ENCODE measurements at places on chromosomes 13 and 19.
A peak's percentile ranks its signal among the peaks of the same experiment; 100 is the strongest.

- no peak for DNase-seq
These were observed 309.2 kb downstream of the FGF9 start for GRCh38 chr13:21980049-21980448.

DNA sequence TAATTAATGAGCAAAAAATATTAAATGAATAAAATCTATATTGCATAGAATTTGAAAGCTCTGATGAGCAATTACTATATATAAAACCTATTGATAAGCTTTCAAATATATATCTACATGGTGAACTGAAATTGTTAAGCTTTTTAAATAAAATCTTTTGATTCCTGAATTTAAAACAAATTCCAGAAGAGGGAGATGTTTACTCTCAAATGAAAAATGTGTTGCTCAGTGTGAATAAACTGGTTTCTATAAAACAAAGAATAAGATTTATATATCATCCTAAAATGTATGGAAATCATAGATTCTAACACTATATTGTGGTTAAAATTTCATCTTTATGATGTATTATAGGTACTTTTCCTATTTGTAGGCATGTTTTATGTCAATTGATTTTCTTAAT is 171.5 kb upstream of the SLITRK6 start:
- no peak for DNase-seq

DNA sequence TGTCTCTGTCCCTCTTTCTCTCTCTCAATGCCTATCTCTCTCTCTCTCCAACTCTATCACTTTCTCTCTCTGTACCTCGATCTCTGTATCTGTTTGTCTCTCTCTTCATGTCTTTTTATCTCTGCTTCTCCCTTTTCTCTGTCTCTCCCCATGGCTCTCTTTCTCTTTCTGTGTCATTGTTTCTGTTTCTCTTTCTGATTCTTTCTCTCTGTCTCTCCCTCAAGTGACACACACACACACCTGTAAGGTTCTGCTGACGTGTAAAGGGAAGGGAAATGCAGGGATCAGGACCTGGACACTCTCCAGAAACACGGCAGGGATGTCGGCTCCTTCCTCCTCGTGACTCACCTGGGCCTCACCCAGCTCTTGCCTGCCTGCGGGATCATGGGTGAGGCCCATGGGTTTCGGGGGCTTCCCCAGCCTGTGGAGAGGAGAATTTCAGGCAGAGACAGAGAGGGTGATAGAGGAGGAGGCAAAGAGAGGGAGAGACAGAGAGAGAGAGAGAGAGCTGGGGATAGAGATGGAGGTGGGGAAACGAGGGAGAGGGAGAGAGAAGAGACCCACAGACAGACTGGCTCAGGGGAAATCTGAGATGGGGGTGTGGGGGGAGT is 5.4 kb upstream of the PLAUR start:
- DNase-seq, result peak; percentile 63

DNA sequence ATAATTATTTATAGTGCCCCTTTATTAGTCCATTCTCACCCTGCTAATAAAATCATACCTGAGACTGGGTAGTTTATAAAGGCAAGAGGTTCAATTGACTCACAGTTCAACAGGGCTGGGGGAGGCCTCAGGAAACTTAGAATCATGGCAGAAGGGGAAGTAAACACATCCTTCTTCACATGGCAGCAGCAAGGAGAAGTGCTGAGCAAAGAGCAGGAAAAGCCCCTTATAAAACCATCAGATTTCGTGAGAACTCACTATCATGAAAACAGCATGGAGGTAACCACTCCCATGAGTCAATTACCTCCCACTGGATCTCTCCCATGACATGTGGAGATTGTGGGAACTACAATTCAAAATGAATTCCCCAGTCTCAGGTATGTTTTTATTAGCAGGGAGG is 89.9 kb upstream of the STARD13 start:
- DNase-seq, result no peak

- DNase-seq, result peak; percentile 58
These were observed 4.8 kb downstream of the MEGF8 start for GRCh38 chr19:42330241-42330711.

DNA sequence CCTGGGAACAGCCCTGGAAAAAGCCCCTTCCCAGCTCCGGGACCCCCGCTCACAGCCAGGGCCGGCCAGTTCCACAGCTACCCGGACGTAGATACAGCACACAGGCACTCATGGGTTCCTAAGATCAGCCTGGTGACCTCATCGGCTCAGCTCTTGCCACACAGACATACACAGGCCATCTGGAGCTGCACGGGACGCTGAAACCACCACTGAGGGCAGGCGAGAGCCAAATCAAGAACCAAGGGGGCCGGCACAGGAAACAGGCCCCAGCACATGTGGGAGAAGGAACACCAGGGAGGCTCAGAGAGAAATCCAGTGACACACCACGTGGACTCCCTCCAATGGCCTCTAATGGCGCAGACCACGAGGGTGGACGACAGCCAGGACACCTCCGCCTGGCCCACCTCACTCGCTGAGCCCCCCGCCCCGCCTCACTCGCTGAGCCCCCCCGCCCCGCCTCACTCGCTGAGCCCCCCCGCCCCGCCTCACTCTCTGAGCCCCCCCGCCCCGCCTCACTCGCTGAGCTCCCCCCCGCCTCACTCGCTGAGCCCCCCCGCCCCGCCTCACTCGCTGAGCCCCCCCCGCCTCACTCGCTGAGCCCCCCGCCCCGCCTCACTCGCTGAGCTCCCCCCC is 69.7 kb upstream of the C13orf46 start:
- peak; percentile 85 for DNase-seq

GRCh38 chr13:22936228-22936627 is 244.6 kb upstream of the SGCG start:
- no peak for DNase-seq

All from fibroblast of skin of right quadriceps (primary cell).